ENCODE measurements at places on chromosomes 16 and 17.
A peak's percentile ranks its signal among the peaks of the same experiment; 100 is the strongest.

GRCh38 chr17:47714773-47715396, 18.2 kb upstream of the TBX21 start:
- no peak for DNase-seq

DNA sequence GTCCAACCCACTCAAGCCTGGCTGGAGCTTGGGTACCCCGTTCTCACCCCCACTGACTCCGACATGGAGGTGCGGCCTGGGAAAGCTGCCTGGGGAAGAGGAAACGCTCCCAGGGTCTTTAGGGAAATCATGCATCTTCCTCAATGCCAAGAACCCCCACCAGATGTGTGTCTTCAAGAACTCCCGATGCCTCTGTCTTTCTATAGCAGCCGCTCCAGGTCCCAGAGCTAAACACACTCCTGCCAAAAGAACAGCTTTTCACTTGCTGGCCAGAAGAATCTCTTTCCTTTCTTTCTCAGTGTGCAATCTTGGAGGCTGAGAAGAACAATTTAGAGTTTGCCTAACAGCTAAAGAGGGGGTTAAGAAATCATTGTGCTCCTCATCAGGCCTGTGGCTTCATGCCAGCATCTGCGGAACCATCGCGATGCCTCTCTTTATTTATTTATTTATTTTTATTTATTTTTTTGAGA, 41.1 kb upstream of the MTSS2 start:
- no peak for DNase-seq

- peak; percentile 16 for DNase-seq
Observed at GRCh38 chr17:66518677-66519076, 216.3 kb downstream of the PRKCA start.

DNA sequence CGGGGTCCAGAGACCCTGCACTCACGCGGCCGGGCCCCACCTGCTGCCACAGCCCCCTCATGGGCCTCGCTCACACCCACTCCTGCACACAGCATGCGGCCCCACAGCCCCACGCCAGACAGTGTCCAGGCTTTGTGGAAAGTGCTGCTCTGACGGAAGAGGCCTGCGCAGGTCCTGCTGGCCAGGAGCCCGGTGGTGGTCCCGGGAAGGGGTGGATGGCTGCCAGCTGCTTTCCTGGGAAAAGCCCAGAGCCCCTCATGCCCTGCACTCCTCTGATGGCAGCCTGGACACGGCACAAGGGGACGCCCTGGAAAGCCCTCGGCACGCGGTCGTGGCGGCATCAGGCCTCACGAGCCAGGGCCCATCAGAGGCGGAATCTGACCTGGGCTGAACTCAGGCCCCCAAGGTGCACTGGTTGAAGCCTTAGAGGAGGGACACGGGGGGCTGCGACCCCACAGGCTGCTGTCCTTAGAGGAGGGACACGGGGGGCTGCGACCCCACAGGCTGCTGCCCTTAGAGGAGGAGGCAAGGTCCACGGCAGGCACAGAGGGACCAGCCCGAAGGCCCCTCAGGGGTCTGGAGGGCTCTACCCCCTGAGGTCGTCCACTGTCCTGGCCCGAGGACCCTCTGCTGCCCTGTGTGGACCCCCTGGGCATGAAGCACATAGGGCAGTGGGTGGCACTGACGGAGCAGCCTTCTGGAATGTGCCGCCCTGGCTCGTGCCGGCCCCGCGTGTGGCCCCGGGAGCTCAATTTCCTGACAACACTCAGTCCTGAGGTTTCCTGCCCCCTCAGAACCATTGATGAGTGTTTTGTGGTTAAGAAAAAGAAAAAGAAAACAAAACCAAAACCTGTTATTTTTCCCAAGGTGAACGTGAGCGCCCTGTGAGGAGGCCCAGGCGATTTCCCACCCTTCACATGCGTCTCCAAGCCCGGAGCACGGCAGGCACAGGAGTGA, 22.1 kb downstream of the SOX8 start:
- peak; percentile 66 for DNase-seq

DNA sequence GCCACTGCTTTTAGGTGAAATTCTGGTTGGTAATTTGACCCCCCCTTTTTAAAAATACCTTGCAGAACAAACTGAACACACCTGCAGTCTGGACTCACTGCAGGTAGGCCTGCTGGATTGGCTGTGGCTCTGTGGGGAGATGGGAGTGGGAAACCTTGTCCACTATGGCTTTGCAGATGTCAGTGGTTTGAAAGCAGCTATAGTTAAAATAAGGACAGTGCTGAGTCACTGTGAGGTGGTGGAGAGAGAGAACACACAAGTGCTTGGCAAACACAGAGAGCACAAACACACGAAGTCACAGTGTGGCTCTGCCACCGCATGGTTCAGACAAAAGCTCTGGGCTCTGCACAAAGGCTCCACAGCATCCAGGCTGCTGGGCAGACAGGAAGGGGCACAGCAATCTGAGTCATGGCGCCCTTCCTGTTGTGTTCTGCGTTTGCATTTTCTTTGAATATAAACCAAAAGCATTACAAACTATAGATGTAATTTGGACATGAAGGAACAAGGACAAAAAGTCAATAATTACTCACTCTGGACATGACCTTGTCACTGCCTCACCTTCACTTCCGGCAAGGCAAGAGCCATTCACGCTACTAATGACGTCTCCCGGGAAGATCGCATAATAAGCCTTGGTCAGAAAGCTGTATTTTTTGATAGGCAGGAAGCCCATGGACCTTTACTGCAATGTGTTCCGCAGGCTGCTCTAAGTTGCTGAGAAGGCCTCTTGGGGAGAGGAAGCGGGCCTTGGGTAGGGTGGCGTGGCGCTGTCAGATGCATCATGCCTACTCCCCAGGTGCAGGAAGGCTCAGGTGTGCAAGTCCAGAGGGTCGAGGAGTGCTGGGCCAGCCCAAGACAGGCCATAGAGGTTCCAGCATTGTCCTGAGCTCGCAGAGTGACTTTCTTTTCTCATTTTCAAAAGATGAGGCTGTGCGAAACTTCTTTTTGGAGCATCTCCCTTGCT, 60.1 kb upstream of the MED9 start:
- no peak for DNase-seq

GRCh38 chr17:41491476-41491875, 1.8 kb upstream of the KRT36 start:
- DNase-seq: peak; percentile 7

GRCh38 chr16:2515180-2515851, 1.6 kb downstream of the ATP6V0C start:
- DNase-seq: no peak

GRCh38 chr17:46770818-46771560, 47.5 kb downstream of the WNT3 start:
- no peak for DNase-seq

DNA sequence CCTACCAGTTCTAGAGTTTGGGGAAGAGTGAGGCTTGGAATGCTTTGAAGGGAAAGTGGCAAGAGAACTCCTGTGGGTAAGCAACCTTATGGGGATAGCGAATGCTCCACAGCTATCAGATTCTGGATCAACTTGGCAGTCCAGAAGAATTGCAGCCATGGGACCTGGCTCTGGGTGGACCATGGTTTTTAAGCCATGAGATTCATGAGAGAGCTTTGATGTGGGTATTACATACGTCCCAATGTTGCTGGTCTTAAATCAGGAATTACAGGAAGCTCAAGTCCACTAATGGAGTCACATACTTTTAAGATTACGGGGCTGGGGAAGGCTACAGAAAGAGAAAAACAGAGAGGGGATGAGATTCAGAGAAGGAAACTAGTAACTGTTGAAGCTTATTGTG, 142.5 kb upstream of the ELAC2 start:
- DNase-seq: no peak

- no peak for DNase-seq
Observed at GRCh38 chr16:2843526-2843925, 13.4 kb downstream of the ZG16B start.

DNA sequence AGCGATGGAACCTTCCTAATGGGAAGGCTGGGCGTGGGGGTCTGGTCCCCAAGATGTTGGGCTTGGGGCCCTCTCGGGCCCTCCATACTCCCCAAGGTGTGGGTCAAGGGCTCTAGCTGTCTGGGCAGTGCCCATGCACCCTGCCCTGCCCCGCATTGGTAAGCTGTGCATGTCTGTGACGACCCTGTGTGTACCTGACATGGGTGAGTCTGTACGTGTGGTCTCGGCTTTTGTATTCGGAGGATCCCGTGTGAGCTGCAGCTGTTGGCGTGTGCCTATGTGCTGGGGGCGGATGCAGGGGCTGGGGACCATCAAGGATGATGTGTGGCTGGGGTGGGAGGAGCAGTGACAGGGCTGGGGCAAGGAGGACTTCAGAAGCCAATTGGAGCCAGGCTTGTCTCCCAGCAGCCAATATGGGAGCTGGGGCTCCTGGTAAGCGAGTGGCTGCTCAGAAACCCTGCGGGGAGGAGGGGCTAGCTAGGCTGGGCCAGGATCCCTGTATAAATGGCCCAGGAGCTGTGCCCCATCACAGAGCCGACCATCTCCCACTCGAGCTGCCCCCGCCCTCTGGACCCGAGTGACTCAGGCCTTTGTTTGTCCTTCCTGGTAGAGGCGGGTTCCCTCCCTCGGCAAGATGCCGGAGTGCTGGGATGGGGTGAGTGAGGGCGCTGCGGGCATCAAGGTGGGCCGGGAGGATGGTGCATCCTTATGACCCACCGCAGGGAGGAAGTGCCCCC, at the start of gene NDRG4:
Gene NDRG4, plus strand, starts transcription at position 529 of the 737 bp plus-strand sequence. Its CDS starts 106 bp downstream, at position 635.
- DNase-seq: peak; percentile 52

DNA sequence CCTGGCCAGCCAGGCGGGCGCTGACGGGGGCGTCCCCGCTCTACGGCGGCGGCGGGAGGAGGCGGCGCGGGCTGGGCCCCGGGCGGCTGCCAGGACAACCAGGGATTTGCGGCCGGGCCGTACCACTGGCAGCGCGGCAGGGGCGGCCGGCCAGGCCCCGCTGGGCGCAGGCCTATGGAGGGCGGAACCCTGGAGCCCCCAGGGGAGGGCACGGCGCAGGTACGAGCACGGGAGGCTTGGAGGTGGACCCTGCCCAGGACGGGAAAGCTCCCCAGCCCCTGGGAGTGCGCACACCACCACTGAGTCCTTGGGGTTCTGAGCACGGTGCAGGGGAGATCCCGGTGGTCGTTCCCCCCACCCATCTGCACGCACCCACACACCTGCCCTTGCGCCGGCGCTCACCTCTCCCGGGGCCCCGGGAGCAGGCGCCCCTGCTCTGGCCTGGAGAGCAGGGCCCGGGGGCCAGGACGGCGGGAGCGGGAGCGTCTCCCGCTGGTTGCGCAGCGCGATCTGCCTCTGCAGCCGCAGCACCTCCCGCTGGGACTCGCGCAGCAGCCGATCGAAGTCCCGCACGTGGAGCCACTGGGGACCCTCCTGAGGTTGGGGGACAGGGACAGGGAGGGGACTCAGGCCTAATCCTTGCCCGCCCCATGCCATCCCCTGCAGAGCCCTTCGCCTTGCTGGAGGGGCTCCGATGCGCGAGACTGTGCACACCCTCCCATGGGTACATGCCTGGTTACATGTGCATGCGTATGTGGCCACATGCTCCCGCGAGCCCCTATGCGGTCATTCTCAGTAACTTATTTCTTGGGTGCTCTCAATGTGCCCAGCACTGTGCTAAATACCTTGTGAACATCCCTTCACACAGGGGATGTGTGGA, 3.9 kb downstream of the TSPOAP1 start:
- no peak for DNase-seq

DNA sequence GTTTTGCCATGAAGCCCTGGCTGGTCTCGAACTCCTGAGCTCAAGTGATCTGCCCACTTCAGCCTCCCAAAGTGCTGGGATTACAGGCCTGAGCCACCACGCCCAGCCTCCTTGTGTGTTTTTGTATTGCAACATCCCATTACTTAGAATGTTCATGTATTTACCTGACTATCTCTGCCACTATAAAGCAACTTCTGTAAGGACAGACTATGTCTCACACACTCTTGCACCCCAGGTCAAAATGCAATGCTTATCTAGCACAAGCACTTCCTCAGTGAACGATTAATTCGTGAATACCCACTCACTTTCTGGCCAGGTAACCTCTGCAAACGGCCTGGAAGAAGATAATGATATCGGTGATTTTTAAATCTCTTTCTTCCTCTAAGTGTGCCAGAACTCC, 82.6 kb downstream of the NDEL1 start:
- DNase-seq: no peak

DNA sequence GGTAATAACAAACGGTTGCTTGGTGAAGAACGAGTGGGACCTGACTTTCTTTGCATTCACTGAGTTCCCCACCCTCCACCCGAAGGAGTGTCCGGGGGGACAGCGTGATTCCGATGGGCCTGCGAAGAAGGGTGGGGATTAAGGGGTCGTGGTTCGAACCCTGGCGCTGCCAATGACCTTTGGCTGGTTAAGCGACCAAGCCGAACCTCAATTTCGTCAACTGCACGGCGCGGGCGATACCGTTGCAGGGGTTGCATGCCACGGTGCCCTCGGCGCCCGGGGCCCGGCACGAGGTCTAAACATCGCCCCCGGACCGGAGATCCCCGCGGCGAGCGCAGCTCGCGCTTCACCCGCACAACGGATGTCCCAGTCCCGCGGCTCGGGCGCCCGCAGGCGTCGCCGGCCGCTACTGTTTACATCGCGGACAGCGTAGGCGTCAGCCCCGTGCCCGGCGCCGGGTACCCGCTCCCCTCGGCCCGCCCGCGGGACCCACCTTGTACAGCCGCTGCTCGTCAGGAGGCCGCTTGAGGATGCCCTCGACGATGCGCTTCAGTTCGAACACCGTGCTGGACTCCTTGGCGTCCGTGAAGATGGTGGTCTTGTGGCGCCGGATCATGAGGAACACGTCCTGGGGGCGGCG, 460 bp downstream of the ELOB start:
- no peak for DNase-seq

DNA sequence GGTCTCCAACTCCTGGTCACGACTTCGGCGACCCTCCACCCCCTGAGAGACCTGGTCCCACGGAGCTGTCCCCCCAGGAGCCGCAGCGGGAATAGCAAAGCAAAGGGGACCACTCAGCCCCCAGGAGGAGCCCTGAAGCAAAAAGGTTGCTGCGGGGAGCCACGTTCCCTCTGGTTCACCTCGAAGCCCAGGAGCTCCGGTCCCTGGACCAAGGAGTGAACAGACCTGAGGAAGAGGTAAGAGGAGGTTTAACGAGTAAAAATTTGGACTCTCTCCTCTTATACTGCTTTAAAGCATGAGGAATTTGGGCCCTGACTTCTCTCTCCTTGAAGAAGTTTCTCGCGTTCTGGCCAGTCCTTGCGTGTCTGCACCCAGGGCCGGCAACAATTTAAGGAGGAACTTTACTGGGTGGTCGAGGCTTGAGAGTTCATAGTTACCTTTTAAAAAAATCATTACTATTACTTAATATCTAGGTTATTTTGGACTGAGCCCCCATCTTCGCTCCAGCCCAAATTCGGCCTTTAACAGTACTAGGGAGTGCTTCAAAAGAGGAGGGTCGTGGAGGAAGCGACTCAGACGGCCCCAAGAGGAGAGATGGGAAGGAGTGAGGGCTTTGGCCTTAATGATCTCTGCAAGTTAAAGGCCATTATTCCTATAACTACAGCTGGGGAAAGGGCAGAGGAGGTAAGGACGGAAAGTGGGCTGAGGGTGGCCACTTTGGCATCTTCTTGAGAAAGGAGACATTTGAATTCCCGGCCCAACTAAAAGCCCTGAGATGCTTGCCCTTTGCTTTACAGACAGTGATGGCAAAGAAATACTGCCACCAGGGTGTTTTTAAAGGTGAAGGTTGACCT, 16.9 kb upstream of the HOXB9 start:
- DNase-seq: no peak

- no peak for DNase-seq
Observed at GRCh38 chr16:24525970-24526559, 13.3 kb upstream of the RBBP6 start.
